ENCODE measurements at places on chromosomes 1 and 21.

DNA sequence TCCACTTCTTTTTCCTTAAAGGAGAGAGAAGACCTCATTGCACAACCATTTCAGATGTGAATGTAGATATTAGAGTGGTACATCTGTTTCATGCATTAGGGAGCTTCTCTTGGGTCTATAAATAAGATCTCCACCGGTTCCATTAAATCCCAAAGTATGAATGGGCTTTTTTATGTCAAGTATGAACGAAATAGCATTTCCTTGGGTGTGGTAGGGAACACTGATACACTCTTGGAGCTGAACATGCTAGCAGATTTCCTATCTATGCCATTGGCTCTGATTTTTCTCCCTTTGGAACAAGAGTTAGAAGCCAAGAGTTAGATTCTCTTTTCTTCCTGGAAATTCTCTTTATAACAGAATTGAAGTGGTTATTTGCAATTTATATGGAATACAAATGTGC is 245.6 kb upstream of the ADAMTS5 start:
- DNase-seq, result no peak

DNA sequence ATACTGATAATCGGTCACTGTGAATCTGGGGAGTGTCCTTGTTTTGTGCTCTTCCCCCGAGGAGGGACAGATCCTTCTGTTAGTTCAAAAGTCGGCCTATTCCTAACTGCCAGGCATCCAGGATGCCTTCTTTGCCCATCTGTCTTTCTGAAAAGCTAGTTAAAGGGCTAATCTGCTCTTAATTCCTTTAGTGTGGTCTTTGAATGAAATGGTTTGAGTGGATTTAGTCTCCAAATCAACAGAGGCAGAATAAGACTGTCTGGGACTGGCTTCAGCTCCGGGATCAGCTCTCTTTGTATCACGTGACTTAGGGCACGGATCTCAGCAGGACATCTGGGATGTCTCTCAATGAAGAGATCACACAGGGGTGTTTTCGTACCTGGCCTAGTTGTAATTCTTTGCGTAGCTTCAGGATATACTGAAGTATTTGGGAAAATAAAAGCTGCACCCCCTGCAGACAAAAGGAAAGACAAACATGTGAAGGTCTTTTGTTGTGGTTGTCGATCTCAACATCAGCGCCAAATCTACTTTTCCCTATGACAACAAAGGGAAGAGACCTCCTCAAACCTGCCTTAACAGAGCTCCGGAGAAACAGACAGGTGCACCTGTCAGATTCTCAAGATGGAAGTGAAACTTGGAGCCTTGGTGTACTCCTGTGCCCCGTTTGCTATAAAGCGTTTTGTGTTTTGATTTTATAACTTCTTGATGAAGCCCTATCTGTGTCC is 97.9 kb downstream of the ERG start:
- no peak for DNase-seq

- no peak for DNase-seq
Measured at GRCh38 chr1:181504399-181504842, 21.1 kb downstream of the CACNA1E start.

DNA sequence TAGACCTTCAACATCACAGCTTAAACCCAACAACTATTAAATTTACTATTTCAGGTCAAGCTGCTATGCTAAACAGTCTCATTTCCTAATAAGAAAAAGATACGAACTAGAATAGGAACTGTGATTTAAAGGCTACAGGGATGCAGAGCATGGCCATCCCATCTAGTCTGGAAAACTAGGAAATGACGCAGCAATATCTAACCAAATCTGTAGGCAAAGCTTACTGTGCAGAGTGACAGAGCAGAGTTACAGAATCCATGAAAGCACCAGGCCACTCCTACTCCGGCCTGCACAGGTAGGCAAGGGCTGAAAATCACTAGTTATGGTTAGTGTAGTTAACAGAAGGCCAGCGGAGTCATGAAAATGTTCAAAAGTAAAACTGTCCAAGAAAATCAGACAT is 2.1 kb downstream of the HLCS start:
- no peak for DNase-seq

DNA sequence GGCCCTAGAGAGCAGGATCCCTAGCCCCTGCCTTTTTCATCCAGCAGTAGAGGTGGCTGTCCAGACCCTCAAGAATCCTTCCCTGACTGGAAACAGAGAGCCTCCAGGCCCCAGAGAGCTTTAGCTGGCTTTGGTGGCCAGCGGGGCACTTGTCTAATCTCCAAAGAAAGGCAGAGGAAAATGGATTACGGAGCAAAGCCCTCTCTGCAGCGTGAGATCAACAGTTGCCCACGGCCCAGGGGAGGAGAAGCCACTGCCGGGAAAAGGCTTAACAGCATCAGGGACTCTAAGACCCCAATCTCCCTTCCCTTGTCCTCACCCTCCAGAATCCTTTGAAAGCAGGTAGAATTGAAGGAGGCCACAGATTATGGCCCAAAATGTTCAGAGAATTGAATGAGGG is 35.8 kb upstream of the GRIK3 start:
- DNase-seq, result no peak

DNA sequence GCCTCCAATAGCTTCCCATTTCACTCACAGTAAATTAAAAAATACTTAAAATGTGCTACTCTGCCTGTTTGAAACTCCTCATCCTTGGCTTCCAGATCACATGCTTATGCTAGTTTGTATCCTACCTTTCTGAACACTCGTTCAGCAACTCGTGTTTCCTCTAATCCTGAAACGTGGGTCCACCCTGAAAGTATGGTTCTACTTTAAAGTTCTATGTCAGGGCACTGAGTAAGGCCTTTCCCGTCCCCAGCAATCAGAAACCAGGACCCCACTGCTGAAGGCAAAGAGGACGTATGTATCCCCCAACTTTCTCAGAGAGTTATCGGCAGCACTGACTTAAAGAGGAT is 419 bp upstream of the TSEN15 start:
- no peak for DNase-seq

DNA sequence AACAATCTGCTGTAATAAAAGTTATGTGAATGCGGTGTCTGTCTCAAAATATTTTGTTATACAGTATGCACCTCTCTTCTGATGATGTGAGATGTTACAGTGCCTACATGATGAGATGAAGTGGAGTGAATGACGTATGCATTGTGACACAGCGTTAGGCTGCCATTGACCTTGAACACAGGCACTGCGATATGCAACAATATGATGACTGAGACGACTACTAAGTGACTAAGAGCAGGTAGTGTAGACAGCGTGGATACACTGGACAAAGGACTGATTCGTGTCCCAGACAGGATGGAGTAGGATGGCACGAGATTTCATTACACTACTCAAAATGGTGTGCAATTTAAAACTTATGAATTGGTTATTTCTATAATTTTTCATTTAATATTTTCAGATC is 8.4 kb downstream of the SGIP1 start:
- no peak for DNase-seq
